ENCODE measurements at places on chromosomes 4 and X.

- no peak for DNase-seq
Measured at GRCh38 chr4:149914119-149915115, 98.8 kb upstream of the IQCM start.

- DNase-seq: peak; percentile 78
Measured at GRCh38 chr4:879729-880077, 52.4 kb downstream of the GAK start.

- DNase-seq: no peak
Measured at GRCh38 chrX:6449946-6450345, 85.0 kb downstream of the VCX3A start.

- DNase-seq: no peak
Measured at GRCh38 chr4:176780995-176781738, 11.6 kb downstream of the VEGFC start.

DNA sequence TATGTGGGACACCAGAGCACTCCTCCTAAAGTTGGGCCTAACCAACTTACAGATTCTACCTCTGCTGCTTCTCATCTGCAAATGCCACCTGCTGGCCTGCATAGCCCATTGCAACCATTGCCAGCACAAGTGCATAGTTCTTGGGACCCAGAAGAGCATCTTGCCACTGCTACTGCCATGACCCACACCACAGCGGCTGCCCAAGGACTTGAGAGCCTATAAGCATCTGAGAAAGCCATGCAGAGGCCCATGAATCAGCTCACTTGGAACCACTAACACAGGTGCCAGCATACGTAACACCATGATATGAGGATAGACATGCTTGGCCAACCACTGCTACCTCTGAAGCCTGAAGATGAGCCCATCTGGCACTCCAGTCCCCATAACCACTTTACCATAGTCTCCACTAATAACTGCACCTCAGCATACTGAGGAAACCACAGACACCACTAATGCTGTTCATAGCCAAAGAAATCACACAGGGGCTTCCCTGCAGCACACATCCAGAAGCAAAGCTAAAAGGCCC lies 258.1 kb upstream of the AGTR2 start:
- DNase-seq: no peak

GRCh38 chr4:151325111-151325948 lies at the start of gene SH3D19:
Gene SH3D19, minus strand, starts transcription at chr4:151325605. Its CDS starts 253 bp downstream, at chr4:151325352.
- DNase-seq: no peak

DNA sequence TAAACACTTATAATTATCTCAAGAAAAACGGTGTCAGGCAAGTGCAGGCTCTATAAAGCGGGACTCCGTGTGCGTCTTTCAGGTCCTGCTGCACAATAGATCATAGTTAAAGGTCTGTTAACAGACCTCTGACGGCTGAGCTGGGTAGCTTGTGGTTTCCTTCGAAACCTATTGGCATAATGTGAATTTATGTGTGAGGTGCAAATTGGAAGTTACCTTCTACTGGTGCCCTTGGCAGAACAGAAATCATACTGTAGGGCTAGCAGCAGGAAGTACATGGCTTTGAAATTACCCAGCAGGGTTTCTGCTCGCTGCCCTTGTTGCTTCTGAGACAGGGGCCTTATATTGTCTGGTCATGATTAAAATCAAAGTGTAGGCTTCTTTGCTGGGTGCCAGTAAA lies 216.4 kb upstream of the HAND2 start:
- no peak for DNase-seq

DNA sequence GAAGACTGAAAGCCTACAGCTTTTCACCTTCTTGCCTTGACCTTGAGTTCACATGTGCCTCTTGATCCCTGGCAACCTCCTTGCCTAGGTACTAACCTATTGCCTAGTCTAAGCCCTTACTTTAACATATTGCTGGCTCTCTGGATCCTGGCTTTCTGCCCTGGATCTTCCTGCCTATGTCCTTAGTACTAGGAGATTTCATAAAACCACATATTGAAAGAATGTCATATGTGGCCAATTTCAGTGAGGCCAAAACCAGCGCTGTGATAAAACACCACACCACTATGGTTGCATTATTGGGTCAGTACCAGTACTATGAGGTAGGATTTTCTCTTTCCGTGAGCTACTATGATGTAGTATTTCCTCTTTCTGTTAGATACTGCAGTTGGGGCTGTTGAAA lies 80.4 kb downstream of the CT47B1 start:
- DNase-seq: no peak

- DNase-seq: no peak
Measured at GRCh38 chrX:101252634-101253033, 33.0 kb downstream of the DRP2 start.

GRCh38 chr4:84177831-84178542 lies 321.1 kb downstream of the NKX6-1 start:
- no peak for DNase-seq

- DNase-seq: no peak
Measured at GRCh38 chr4:182825003-182825402, 92.2 kb downstream of the DCTD start.

GRCh38 chr4:104901961-104902605 lies 244.6 kb upstream of the TET2 start:
- no peak for DNase-seq

DNA sequence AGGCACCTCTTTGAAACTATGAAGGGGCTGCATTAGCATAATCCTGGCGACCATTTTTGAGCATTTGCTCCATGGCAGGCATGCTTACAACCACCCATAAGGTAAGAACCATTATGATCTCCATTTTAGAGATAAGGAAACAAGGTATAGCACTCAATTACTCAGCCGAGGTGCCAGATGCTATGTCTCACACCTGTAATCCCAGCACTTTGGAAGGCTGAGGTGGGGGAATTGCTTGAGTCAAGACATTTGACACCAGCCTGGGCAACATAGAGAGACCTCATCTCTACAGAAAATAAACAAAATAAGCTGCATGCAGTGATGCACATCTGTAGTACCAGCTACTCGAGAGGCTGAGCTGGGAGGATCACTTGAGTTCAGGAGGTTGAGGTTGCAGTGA lies 43.6 kb downstream of the TIGD4 start:
- no peak for DNase-seq

DNA sequence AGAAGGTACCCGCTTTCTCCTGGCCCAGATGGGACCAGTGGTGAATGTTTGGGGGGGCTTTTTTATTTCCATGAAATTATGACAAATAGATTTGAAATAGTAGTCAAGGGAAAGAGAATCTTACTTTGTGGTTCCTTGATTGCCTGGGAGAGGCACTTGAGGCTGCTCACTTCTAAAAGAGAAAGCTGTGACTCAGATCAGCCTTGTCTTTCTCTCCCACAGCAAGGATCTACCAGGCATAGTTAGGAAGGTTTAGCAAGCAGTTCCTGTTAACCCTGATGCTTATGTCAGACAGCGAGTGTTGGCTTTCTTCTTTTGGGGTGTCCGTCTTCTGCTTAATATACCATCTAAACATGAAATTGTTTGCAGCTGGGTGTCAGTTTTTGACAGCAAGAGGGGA lies 114.5 kb downstream of the TSPAN7 start:
- no peak for DNase-seq

- no peak for DNase-seq
Measured at GRCh38 chr4:5041699-5042098, 9.6 kb upstream of the STK32B start.

GRCh38 chrX:119502727-119503483 lies 34.7 kb downstream of the SLC25A5 start:
- peak; percentile 16 for DNase-seq

DNA sequence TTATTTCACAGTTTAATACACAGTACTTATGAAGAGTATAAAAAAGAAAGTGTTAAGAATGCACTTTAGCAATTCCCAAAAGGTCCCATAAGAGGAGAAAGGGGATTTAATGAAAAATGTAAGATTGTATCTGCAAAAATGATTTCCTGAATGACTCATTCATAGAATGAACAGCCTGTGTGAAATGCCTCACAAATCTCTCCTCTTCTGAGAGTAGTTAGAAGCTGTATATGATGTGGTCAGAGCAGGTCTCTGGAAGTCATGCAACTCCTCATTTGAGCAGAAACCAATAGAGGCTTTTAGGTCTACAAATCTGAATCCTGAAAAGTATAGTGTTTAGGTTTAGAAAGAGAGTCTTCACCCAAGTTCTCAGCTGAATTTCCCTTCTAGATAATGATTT lies 381.3 kb upstream of the INTU start:
- no peak for DNase-seq

- no peak for DNase-seq
Measured at GRCh38 chr4:182973511-182973911, 56.3 kb upstream of the DCTD start.

Data from activated naive CD4-positive, alpha-beta T cell treated with Interleukin-2 at 50 U/mL for 16 hours (primary cell).